ENCODE measurements at places on chromosomes 7 and 10.

GRCh38 chr7:82443547-82444219, at the start of gene CACNA2D1:
CACNA2D1 (minus strand) TSS chr7:82443777.
- H3K27ac ChIP-seq = peak within 1 kb of the TSS; percentile 96
- H3K4me3 ChIP-seq = peak within 1 kb of the TSS; percentile 95
- peak; percentile 94 for DNase-seq

- H3K4me3 ChIP-seq = no peak overlapping the region
- H3K27ac ChIP-seq = no peak overlapping the region
- DNase-seq = no peak
- H3K36me3 ChIP-seq = no peaks in the 10 kb centered on the region
Measured at GRCh38 chr10:89258881-89259280, 7.3 kb upstream of the LIPA start.

- DNase-seq = no peak
- H3K27ac ChIP-seq = peak overlapping the region; percentile 66
- H3K4me3 ChIP-seq = no peak overlapping the region
- H3K4me1 ChIP-seq = peaks cover 21% of the 10 kb centered on the region
Measured at GRCh38 chr10:62380016-62380415, 5.8 kb downstream of the ZNF365 start.

DNA sequence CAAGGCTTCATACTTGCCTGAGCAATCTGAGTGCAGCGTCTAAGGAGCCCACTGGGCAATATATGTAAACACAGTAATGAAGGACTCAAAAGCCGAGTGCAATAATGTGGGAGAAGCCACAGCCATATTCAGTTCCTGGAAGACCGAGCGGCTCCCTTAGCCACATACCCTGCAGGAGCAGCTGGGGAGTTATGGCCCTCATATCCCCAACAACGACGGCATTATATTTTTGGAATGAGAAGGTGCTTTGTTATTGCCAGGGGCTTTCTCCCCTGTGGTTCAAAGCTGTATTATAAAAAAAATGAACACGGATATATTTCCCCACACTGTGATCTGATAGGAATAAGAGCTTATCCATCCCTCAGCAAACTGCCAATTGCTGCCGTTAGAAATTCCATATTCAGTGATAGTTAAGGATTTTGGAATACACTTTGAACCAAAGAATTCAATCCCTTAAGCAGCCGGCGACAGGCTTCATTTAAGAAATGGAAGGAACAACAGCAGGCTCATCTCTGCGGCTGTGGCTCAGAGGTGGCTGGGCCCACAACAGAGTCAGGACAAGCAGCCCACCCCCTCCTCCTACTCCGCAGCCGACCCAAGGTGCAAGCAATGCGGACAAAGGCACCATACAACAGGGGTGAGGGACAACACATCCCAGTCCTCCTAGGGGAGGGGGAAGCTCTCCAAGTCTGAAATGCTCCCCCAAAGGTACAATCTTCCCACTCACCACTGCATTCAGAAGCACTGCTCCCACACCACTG, 77.2 kb downstream of the TNS3 start:
- H3K27me3 ChIP-seq = no peaks in the 10 kb centered on the region
- H3K27ac ChIP-seq = no peak overlapping the region
- DNase-seq = no peak
- H3K4me3 ChIP-seq = no peak overlapping the region
- H3K4me1 ChIP-seq = no peaks in the 10 kb centered on the region

- peak overlapping the region; percentile 36 for H3K27ac ChIP-seq
- H3K36me3 ChIP-seq = no peaks in the 10 kb centered on the region
- no peaks in the 10 kb centered on the region for H3K4me1 ChIP-seq
- no peak overlapping the region for H3K4me3 ChIP-seq
- DNase-seq = peak; percentile 77
- no peaks in the 10 kb centered on the region for H3K27me3 ChIP-seq
Measured at GRCh38 chr7:81484261-81484660, 285.6 kb downstream of the HGF start.

- H3K36me3 ChIP-seq = no peaks in the 10 kb centered on the region
- no peak overlapping the region for H3K4me3 ChIP-seq
- H3K27ac ChIP-seq = no peak overlapping the region
- peaks cover 38% of the 10 kb centered on the region for H3K4me1 ChIP-seq
Measured at GRCh38 chr7:54839575-54840213, 80.7 kb upstream of the SEC61G start.

DNA sequence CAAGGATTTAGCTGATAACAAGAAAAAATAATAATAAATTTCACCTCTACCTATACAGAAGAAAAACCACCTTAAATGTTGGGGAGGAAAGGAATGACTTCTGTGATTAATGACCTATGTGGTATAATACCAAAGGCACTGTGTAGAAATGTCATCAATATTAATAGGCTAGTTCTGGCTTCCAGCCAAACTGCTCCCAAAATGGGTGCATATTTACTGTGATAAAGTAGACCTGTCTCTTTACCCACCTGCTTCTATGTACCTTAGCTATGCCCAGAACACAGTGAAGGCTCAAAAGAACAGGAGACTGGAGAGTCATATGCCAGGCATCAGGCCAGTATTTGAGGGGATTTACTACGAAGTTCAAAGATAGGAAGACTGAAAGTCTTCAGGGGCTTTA, 76.0 kb downstream of the ATE1 start:
- H3K4me3 ChIP-seq = no peak overlapping the region
- H3K36me3 ChIP-seq = peaks cover 37% of the 10 kb centered on the region
- DNase-seq = no peak
- H3K4me1 ChIP-seq = no peaks in the 10 kb centered on the region

DNA sequence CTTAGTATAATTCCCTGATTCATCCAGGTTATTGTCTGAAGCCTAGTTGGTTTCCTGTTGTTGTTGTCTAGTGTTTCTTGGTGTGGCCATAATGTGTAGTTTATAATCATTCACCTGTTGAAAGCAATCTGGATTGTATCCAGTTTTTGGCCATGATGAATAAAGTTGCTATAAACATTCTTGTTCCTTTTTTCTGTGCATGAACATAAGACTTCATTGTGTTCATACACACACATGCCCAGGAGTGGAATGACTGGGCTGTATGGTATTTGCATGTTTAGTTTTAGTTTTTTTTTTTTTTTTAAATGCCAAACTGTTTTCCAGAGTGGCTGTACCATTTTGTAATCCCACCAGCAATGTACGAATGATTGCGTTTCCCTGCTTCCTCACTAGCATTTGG, 349.8 kb downstream of the SDK1 start:
- H3K36me3 ChIP-seq = no peaks in the 10 kb centered on the region
- no peak overlapping the region for H3K4me3 ChIP-seq
- no peak for DNase-seq
- no peaks in the 10 kb centered on the region for H3K4me1 ChIP-seq

- no peak overlapping the region for H3K27ac ChIP-seq
- H3K4me1 ChIP-seq = no peaks in the 10 kb centered on the region
- DNase-seq = no peak
- no peaks in the 10 kb centered on the region for H3K36me3 ChIP-seq
- H3K4me3 ChIP-seq = no peak overlapping the region
Measured at GRCh38 chr7:79386688-79387422, 66.6 kb downstream of the MAGI2 start.

DNA sequence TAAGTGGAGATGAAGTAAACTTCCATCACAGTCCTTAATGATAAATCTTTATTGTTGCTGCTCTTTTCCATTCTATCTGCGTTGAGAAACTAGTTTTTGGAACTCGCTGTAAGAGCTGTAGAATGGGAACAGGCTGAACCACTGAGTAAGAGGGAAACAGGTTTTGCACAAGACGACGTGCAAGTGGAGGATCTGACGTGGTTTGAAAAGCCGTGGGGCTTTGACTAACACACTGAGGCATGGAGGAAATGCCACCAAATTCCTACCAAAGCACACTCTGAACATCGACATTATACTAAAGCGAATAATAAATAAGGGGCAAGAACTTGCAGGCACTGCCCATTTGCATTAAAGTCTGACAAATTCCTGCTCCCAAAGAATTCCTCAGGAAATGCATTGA, 160.6 kb downstream of the KLF6 start:
- peak; percentile 77 for DNase-seq
- H3K27me3 ChIP-seq = no peaks in the 10 kb centered on the region
- peak overlapping the region; percentile 23 for H3K4me3 ChIP-seq
- H3K27ac ChIP-seq = peak overlapping the region; percentile 69

GRCh38 chr10:22148961-22149360, 68.9 kb downstream of the EBLN1 start:
- DNase-seq = no peak
- H3K27ac ChIP-seq = no peak overlapping the region
- no peaks in the 10 kb centered on the region for H3K36me3 ChIP-seq
- H3K27me3 ChIP-seq = no peaks in the 10 kb centered on the region

Measured in tibial artery (tissue), 4 donors.